Sigmoid colon (tissue), 7 donors: ENCODE measurements at places on chromosomes 12 and 14. TPM values are rescaled to one million over a fixed set of nuclear protein-coding genes. Genes with fewer than 3 reads are reported as not detected.

GRCh38 chr12:101570047-101570446, 24.7 kb upstream of the MYBPC1 start:
- no peak overlapping the region for H3K4me3 ChIP-seq
- DNase-seq: no peak
- no peaks in the 10 kb centered on the region for H3K36me3 ChIP-seq
- no peak overlapping the region for H3K27ac ChIP-seq
- H3K27me3 ChIP-seq: no peaks in the 10 kb centered on the region
- H3K4me1 ChIP-seq: no peaks in the 10 kb centered on the region

DNA sequence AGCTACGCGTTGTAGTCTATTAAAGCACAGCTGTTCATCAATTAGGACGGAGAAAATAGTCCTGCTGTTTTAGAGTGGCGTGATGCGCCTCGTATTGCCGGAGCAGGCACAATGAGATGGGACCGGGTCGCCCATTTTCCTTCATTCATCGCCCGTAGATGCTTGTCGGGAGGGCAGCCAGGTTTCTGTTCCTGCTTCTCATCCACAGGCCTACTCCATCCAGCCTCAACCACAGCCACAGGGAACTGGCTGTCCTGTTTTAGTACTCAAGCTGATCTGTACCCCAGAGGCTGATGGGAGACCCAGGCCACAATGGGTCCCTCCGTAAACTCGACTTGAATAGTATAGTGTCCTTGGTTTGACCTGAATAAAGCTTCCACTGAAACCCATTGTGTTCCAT, 264.0 kb downstream of the VRK1 start:
- no peaks in the 10 kb centered on the region for H3K4me1 ChIP-seq
- DNase-seq: no peak
- no peaks in the 10 kb centered on the region for H3K27me3 ChIP-seq
- no peak overlapping the region for H3K4me3 ChIP-seq
- H3K36me3 ChIP-seq: no peaks in the 10 kb centered on the region

- H3K27ac ChIP-seq: no peak overlapping the region
- no peaks in the 10 kb centered on the region for H3K36me3 ChIP-seq
- peaks cover 19% of the 10 kb centered on the region for H3K4me1 ChIP-seq
Observed at GRCh38 chr12:45912774-45913173, 77.6 kb downstream of the SCAF11 start.

CLEC1A gene
- total RNA-seq: 1.9 TPM

AICDA gene
- total RNA-seq: 1.1 TPM
